T follicular helper cell (primary cell): ENCODE measurements at places on chromosomes 1 and 21.
A peak's percentile ranks its signal among the peaks of the same experiment; 100 is the strongest.

- DNase-seq: no peak
Measured at GRCh38 chr1:242318140-242318539, 206.4 kb downstream of the PLD5 start.

DNA sequence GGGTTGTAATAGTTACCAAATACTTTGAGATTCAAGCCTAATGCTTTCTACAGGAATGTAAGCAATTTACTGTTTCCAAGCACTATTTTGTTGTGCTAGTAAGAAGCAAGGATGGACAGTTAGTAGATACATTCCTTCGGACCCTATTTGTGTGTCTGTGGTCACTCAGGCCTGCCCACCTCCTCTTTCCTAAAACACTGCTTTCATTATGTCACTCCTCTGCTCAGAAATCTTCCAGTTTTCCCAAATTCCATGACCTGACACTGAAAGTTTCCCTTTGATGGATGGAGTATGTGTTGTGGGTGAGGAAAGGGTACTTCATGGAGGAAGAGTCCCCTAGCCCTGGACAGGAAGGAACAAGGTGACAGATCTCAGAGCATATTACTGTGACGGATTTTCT lies 141.1 kb downstream of the DISP1 start:
- no peak for DNase-seq

GRCh38 chr1:119040489-119040888 lies 52.3 kb upstream of the TBX15 start:
- DNase-seq: no peak

GRCh38 chr1:47561523-47562007 lies 123.7 kb downstream of the FOXD2 start:
- DNase-seq: no peak

DNA sequence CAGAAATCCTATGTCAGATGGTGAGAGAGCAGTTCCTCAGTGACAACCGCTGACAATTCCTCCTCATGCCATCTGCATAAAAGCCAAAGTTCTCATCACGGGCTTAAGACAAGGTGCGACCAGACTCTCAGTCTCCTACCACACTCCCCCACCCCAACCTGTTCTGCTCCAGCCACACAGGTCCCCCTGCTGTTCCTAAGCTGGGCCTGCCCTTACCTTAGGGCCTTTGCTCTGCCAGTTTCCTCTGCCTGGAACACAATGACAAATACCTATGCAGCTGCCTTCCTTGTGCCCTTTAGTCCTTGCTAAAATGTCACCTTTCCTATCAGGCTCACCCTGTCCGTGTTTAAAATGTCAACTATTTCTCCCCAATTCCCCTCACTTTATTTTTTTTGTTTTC lies 382.2 kb downstream of the NTNG1 start:
- no peak for DNase-seq

DNA sequence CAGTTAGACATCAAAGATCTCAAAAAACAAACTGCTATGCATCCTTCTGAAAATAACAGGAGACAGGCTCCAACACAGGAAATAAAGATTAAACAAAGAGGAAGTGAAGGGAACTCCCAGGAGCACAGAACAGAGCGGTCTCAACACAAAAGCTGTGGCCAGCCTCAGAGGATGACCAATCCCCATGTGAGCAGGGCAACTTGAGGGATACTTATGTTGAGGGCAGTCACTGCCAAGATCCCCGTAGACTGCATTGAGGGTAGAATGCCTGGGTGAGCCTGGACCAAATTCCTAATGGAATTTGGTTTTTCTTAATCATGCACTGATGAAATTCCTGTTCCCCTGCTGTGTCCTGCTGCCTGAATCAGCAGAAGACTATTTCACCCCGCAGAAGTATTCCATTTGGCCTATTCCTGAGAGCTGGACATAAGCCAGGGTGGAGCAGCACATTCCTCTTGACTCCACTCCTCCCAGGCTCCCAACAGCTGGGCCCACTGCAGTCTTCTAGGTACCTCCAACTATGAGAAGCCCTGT lies 49.0 kb downstream of the JAK1 start:
- no peak for DNase-seq

DNA sequence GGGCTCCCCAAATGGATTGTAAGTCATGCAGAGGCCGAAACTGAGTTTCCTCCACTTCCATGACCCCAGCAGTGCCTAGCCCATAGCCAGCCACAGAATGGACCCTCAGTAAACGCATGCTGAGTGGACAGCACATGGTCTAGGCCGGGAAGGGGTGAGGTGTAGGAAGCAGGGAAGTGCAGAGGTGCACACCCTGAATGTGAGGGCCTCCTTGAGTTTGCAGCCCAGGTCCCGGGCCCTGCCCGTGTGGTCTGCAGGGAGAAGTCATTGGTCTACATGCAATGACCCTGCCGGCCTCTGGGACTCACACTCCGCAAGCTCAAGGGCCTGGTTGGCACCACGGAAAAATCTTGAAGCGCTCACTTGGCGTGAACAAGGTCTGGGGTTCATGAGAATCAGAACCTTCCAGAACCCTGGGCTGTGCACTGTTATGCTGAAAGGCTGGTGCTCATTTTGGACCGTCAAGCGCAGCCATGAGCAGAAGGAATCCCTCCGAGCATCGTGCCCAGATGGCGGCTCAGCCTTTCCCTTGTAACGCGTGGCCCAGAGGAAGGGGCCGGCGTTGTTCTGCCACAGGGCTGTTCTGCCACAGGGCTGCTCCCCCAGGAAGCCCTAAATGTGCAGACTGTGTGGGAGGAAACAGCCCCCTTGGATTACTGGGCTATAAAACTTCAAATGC lies 66.4 kb downstream of the PSMG1 start:
- no peak for DNase-seq

GRCh38 chr1:116674751-116675150 lies 7.2 kb upstream of the IGSF3 start:
- no peak for DNase-seq

- no peak for DNase-seq
Measured at GRCh38 chr1:242448910-242449645, 75.4 kb downstream of the PLD5 start.

DNA sequence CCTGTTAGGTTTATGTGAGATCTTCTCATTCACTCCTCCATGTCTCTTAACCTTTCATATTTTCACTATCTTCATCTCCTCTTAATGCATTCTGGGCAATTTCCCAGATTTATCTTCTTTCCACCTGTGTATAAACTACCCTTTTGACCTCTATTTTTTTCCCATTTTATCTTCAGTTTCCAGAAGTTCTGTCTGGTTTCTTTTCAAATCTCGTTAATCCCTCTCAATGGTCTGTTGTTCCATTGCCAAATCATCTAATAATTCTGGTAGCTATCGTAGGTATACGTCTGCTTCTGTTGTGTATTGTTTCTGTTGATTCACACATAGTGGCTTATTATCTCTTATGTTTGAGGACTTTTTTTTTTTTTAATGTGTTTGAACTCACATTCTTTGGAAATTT lies 25.7 kb upstream of the HYI start:
- DNase-seq: no peak

DNA sequence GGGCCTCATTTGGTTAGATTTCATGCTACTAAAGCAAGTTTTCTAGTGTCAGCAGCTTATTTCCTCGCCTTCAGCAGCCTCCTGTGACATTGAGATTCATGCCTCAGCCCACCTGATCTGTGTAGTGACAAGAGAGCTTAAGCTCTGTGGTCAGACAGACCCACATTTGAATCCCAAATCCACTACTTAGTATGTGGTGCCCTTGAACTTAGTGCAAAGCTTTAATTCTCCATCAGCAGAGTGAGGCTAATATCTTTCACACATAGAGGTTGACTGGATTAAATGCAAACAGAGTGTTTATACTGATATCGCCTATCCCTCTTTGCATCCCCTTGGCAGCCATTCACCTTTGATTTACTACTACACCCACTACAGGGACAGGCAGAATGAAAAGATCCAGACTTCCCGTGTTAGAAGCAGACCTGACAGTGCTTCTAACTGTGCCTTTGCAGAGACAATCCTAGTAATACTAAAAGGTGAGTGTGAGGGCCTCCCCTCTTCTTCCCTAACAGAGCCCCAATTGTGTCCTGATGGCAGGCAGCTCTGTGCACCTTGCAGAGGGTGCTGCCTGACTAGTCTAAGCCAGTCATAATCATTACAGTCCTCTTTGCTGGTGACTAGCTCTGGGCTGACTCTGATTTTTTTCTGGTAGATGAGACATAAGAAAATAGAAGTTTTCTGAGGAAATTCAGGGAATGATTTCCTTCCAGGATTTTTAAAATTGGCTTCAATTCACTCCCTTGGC lies 264.0 kb downstream of the CTH start:
- DNase-seq: no peak

DNA sequence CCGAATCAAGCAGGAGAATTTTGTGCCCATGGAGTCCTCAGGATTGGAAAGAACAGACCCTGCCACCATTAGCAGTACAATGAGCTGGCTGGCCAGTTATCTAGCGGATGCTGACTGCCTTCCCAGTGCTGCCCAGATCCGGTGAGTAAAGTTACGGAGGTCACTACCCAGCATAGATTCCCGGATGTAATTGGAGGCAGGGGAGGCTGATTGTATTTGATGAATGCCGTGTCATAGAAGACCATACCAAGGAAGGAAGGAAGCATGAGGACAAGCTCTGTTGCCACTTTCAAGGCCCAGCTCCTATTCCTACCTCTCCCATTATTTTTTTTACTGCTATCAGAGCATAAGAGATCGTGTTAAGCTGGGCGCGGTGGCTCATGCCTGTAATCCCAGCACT lies 26.2 kb upstream of the VAMP3 start:
- DNase-seq: no peak

GRCh38 chr1:246579818-246580217 lies 13.6 kb downstream of the CNST start:
- no peak for DNase-seq

DNA sequence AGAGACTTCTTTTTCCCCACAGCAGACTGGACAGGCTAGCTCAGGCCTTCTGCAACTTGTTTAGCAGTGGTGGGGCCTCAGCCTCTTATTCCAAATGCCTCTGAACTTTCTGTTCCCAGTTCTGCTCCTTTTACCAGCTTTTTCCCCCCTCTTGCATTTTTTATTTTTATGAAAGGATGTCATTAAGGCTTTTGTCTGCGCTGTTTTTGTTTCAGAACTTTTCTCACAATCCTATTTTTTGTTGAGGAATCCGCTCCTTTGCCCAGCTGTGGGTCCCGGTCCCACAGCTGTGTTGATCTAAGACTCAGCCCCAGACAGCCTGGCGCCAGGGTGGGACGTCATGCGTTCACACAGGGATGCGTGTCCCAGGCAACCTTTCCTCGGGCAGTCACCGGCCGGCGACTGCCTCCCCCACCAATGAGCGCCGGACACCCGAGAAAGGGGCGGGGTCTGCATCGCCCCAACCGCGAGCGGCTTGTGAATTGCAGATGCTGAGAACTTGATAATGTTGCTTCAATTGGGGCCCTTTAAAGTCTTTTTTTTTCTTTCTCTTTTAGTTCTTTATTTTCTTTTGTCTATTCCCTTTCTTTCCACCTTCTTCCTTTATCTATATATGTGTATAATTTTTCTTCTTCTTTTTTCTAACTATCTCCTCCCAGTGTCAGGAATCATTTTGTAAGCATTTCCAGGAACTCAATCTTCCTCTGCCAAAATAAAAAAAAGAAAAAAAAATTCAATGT lies 3.0 kb upstream of the ID3 start:
- DNase-seq: no peak

DNA sequence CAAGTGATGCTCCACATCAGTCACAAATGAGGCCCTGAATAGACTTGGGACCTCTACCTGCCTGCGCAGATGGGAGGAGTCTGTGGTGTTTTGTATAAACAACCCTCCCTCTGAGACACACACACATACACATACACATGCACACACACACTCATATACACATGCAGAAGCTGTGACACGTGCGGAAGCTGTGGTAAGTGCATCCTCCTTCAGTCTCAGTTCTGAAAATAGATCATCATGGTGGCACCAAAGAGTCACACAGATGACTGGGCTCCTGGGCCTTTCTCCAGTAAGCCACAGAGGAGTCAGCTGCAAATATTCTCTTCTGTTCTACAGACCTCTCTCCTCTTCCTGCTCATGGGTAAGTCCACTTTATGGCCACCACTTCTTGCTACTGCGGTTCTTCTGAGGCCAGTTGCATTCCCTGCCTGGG lies at the start of gene LY9:
Gene LY9 (plus strand): TSS at position 224 of the 433 bp plus-strand sequence. CDS start 14 bp downstream, at position 238.
- peak; percentile 82 for DNase-seq

DNA sequence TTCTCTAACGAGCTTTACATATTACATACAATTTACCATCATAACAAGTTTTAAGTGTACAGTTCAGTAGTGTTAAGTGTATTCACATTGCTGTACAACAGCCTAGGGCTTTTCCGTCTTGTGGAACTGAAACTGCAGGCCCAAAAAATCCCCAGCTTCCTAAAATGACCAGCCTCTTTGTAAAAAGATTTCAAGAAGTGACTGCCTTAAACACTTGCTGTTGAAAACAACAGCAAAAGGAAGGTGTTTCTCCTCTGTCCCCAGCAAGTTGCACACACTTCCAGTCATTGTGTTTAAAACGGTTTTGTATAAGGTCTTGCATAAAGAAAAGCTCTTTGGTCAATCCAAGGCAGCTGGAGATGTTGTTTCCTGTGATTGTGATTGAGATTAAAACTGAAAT lies 16.0 kb upstream of the GBP1 start:
- DNase-seq: no peak

- DNase-seq: no peak
Measured at GRCh38 chr1:38022810-38023209, 10.3 kb downstream of the UTP11 start.

DNA sequence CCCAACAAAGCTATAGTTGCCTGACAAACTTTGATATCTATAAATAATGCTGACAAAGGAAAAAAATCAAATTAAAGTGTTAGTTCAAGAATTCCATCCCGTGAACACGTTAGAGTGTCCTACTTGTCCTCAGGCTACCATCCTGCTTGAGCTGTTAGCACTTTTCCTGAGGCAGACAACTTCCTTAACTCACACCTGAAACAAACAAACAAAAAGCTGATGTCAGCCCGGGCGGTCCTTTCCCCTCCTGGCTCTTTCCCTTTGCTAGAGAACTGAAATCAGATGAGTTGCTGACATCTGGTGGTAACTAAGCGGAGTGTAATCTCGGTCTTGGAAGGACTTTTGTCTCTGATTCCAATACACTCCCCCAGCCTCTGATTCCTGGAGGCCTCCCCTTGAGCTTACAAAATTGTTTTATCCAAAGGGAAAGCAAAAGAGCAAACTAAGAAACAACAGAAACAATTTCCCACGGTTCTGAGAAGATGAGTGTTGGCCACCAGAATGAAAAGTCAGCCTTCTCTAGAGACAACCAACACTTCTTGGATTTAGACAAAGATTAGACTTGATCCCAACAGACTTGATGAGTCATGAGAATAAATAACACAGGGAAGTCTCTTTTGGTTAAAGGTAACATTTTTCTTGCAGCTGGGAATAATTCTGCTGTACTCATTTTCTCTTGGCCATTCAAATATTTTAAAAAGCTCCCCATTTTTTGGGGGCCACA lies 135.4 kb downstream of the PROX1 start:
- no peak for DNase-seq
